RPMI8226 (cell line): ENCODE measurements at places on chromosomes 2 and 18.
A peak's percentile ranks its signal among the peaks of the same experiment; 100 is the strongest.

DNA sequence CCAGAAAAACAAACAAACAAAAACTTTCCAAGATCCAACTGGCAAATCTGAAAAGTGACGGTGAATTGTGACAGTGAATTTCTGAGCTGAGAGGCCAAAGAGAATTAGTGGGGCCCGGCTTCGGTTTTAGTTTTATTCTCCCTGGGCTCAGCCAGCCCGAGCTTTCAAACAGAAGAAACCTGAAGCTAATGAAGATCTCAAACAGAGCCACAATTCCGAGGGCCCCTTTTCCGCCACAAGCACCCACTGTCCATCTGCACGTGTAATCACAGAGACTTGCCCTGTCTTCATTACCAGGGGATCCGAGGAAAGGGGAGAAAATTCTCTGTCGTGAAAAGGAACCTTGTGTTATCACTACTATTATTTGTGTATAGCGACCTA lies 4.2 kb upstream of the ONECUT2 start:
- DNase-seq, result no peak

GRCh38 chr2:144154205-144154604 lies 365.7 kb downstream of the ZEB2 start:
- DNase-seq, result no peak

- no peak for DNase-seq
Observed at GRCh38 chr2:241976296-241976695, 106.8 kb downstream of the RTP5 start.

DNA sequence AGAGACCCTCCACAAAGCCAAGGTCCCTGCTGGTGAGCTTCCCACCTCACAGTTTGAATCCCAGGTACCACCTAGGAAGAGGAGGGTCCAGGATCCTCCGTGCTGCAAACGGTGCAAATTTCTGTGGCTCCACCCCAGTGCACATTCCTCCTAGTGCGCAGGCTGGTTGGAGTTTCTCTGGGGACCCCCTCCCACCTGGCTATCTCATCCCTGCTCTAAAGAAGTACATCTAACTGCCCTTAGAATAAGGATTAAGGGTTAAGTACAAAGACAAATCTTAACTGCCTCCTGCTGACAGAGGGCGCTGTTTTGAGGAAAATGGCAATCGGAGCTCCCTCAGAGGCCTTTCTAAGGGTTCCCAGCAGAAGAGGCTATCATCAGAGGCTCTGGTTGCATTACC lies 109.6 kb upstream of the FSIP2 start:
- DNase-seq, result peak; percentile 38

- DNase-seq, result no peak
Observed at GRCh38 chr2:85933753-85934594, 45.2 kb upstream of the ST3GAL5 start.

- DNase-seq, result no peak
Observed at GRCh38 chr18:1624612-1625011, 719.9 kb downstream of the ADCYAP1 start.

GRCh38 chr2:42367835-42368234 lies 6.8 kb upstream of the COX7A2L start:
- no peak for DNase-seq

- DNase-seq, result no peak
Observed at GRCh38 chr2:61436092-61436491, 34.8 kb downstream of the USP34 start.
